ENCODE measurements at places on chromosomes 2 and 18.

DNA sequence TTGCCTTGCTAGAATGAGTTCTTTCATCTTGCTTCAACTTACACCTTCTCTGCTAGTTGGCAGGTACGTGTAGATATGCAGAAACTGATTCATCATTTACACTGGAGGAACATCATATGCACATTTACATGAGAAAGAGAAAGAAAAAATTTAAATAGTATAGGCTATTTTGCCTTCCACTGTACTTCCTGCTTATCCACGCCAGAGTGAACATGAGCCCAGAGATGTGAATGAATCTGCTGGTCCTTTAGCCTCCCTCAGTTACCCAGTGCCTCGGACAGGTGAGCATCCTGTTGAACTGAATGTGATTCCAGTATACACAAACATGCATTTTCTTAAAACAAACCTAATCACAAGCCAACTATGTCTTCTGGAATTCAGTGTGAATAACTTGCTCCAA, 83.6 kb downstream of the SESTD1 start:
- no peak for DNase-seq

DNA sequence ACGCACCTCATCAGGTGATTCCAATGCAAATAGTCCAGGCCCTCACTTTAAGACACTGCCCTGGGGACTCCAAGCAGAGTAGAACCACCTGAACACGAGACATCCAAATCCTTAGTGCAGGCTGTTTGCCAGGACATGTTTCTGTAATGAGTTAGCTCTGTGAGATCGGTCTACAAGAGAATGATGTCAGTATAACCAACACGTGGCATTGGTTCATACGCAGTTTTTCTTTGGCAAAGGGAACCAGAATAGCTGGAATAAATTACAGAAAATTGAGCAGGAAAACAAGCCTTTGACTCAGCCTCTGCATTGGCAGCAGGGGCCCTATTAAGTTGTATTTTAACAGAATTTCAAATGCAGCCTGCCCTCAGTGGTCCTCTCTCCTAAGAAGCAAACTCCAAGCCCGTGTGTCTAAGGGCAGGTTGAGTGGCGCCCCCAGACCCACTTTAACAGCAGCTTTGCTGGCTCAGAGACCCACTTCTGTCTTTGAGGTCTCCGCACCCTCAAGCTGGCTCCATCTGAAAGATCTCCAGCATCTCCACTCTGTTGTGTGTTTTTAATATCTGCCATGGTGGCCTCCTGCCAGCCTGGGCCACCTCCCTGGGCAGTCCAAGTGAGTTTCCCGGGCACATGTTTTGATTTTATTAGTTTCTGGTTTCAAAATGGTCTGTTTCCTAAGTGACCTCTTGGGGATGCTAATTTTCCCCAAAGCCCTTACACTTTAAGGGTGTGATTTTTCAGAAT, 61.3 kb downstream of the ALPK2 start:
- no peak for DNase-seq

DNA sequence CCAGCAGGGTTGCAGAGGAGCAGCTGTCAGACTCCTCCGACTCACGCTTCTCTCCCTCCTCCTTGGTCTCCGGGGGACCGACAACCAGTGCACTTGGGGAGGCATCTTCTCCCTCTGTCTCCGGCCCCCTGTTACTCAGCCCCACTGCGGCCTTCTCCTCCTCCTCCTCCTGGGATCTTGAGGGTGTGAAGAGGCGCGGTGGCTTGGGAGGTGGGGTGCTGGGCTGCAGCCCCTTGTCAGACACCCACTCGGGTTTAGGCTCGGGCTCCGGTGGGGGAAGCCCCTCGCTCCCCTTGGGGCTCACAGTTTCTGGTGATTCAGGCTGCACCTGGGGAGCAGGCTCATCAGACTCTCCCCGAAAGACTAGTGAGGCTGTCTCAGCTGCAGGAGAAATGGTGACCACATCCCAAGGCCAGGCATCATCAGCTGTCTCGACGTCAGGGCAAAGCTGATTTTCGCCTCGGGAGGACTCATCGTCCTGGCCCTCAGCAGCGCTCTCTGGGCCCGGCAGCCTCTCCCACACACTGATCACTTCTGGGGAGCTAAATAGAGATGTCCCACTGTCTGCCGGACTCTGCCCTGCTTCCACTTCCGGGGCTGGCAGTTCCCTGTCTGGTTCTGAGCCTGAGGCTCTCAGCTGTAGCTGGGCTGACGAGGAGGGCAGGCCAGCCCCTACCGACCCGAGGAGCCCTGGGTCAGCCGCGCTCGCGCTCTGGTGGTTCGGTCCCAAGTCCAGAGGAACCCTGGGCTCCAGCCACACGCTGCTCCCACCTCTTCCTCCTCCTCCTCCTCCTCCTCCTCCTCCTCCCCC, 9.0 kb upstream of the SFXN5 start:
- no peak for DNase-seq

GRCh38 chr2:151049746-151050145, 211.9 kb downstream of the RBM43 start:
- no peak for DNase-seq

- DNase-seq: no peak
These were observed 562.1 kb downstream of the TMX3 start for GRCh38 chr18:68152770-68153169.
